Stimulated activated CD8-positive, alpha-beta memory T cell treated with anti-CD3 and anti-CD28 coated beads, Interleukin-4, amount 100 ng/mL, for 1 hour (primary cell): ENCODE measurements at places on chromosomes 2 and 18.

GRCh38 chr2:142582317-142582716 is 295.1 kb upstream of the KYNU start:
- DNase-seq, result no peak

DNA sequence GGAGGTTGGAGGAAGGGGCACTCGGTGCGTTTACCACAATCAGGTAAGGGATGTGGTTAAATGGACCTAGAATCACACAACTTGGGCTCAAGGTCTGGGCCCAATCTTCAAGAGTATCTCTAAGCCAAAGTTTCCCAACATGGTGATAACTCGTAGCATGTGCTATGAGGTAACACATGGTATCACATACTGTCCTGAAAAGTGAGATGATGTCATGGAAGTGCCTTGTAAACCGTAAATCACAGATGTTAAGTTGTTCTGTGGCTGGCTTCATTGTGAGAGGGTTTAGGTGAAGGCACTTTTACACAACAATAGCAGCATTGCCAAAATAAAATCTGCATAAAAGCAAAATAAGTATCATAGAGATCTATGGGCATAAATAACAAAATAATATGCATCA is 551.8 kb downstream of the PLCL1 start:
- no peak for DNase-seq

- no peak for DNase-seq
These were observed 29.6 kb upstream of the TTN start for GRCh38 chr2:178836807-178837206.

DNA sequence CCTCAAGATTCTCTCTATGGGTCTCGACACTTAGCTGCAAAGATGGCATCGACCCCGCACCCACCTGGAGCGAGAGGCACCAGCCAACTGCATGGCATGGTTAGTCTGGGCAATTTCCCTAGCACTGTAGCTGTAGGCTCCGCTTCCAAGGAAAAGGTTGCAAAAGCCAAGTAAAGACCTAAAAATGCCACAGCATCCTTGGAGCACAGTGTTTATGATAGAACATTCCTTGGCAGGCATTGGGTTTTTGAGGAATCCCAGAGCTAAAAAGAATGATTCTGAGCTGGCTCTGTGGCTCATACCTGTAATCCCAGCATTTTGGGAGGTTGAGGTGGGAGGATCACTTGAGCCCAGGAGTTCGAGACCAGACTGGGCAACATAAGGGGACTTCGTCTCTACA is 22.9 kb downstream of the QPCT start:
- DNase-seq, result no peak

DNA sequence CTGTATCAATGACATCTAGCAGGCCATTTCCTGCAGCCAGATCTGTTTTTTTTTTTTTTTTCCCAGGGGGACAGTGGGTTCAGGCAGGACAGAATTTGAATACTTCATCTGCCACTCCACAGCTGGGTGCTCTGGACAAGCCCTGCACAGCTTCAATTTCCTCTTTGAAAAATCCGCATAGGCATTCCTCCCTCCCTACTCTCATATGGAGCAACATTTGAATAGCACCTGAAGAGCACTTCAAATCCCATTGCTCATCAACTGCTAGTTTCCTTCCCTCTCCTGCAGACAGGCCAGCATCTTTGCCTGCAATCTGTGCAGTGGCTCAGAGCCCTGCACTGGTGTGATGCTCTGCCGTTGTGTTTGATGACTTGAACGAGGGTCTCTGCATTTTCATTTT is 326.3 kb downstream of the TSN start:
- no peak for DNase-seq

GRCh38 chr2:233934524-233934923 is 17.4 kb downstream of the TRPM8 start:
- DNase-seq, result no peak

- DNase-seq, result no peak
These were observed 2.2 kb upstream of the IL1RN start for GRCh38 chr2:113124984-113125855.

GRCh38 chr2:191714925-191715324 is 37.0 kb downstream of the NABP1 start:
- no peak for DNase-seq

- DNase-seq, result no peak
These were observed 218.3 kb upstream of the STK17B start for GRCh38 chr2:196389670-196390069.

GRCh38 chr2:218959141-218959731 is at the start of gene CDK5R2:
Gene CDK5R2, plus strand, starts transcription at chr2:218959666. Its CDS starts 155 bp downstream, at chr2:218959821.
- no peak for DNase-seq

DNA sequence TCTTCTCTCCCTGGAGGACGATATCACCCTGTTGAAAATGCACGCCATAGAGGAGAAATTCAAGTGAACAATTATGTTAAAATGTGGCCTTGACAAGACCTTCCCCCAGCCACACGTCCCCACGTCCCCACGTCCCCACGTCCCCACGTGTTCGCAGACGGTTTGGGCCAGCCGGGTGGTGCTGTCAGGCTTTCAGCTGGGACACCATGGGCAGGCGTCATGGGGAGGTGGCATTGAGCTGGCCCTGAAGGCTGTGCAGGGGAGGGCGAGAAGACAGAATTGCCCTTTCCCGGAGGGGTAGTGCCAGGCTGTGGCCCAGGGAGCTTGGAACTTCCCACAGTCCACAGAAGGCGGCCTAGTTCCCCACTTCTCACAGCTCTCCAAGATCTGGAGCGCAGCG is 240.7 kb upstream of the RAB6C start:
- no peak for DNase-seq

DNA sequence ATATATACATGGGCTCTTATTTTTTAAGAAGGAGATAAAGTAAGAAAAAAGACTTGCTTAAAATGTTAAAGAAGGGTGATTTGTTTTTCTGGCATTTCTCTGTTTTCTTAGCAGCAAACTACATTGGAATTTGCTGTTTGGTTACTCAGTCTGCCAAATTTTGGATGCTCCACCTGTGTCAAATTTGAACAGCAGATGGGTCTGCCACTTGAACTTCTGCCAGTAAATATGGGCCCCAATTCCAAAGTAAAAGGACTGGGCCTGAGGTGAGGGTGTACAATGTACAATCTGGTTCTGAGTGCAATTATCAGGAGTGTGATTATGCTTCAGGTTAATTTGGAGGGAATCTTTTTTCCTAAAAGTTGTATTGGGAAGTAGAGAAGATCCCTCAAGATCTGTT is 794.5 kb downstream of the DSC3 start:
- DNase-seq, result no peak

DNA sequence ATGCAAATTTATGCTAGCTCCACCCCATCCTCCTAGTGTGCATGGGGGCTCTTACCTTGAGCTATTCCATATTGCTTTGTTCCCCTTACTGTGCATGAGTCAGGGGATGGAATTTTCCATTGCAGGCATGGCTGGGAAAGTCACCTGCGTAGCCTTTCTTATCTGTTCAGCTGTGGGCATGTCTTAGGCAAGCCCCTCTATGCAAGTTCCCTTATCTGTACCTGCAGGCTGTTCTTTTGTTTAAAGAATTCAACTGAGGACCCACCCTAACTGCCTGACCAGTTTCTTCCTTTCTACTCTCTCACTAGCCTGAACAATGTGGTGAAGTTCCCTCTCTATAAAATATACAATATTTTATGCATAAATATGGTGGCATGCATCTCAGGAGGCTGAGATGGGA is 54.2 kb upstream of the CDCA7 start:
- DNase-seq, result no peak

- no peak for DNase-seq
These were observed 741.1 kb upstream of the SALL3 start for GRCh38 chr18:78238404-78239089.

GRCh38 chr2:216242365-216242764 is 129.9 kb downstream of the MARCHF4 start:
- DNase-seq, result no peak

DNA sequence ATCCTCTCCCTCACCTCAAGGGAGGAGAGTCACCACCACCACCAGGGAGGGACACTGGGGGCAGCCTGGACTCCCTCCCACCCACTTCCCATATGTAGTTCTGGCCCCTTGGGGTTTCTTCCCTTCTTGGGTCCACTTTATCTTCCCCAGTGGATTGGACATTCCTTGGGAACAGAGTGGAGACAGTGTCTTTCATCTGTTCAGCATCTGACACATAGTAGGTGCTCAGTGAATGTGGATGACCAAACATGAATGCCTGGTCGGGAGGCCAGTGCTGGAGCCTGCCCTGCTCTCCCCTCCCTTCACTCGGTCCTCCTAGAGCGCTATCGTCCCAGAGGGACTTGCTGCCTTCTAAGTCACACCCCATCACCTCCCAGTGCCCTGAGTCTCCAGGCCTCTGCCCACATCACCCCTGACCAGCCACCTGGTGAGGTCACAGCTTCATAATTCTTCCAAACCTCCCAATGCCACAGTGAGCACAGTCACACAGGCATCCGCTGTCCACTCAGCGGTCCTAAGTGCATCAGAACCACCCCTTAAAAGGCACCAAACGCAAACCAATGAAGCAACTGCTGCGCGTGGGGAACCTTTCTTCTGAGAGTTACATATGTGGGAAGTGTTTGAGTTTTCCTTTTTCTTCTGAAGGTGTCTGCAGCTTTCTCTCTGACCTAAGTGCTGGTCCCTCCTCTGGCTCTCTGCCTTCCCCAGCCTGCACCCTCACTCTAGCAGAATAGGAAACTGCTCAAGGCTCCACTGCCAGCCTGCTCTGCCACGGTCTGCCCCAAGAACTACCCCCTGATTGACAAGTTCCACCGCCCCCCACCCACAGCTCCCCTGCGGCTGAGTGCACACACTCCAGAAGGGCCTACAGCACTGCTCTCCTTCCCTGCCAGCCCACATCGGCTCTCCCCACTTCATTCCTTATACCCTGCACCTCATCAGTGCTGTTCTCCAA is 7.2 kb upstream of the SFXN5 start:
- no peak for DNase-seq

- DNase-seq, result no peak
These were observed 1.8 kb downstream of the PRKCE start for GRCh38 chr2:45653122-45653913.

DNA sequence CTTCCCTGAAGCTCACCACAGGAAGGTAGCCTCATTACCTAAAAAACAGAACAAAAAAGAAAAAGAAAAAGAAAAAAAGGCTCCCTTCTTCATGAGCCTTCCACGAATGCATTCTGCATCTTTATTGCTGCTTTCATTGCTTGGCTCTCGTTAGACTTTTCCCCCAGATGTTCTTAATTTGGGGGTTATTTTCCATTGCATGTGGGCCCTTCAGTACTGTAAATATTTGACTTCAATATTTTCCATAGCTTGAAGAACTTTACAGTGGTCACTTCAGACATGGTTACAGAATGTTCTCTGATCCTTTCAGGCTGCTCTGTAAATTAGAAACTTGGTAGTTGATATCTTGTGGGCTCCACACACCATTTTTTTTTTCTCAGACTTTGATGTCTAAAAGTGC is 65.6 kb upstream of the COPS8 start:
- DNase-seq, result no peak

- no peak for DNase-seq
These were observed 277.1 kb upstream of the CCDC68 start for GRCh38 chr18:55236150-55236931.

- DNase-seq, result no peak
These were observed 30.0 kb upstream of the RAB1A start for GRCh38 chr2:65159906-65160305.

GRCh38 chr2:71614976-71615766 is 161.8 kb downstream of the DYSF start:
- no peak for DNase-seq

DNA sequence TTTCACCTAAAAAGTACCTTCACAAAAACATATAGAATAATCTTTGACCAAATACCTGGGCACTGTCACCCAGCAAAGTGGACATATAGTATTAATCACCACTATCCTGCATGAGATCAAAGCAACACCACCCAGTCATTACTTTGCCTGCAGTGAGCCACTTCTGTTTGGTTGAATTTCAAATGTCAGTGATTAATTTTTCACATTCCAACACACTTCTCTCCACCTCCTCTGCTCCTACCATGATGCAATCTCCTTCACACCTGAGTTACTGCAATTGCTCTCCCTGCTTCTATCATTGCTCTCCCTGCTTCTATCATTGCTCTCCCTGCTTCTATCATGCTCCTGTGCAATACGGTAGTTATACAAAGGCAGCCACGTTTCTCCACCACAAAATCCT is 106.1 kb upstream of the NETO1 start:
- DNase-seq, result no peak

DNA sequence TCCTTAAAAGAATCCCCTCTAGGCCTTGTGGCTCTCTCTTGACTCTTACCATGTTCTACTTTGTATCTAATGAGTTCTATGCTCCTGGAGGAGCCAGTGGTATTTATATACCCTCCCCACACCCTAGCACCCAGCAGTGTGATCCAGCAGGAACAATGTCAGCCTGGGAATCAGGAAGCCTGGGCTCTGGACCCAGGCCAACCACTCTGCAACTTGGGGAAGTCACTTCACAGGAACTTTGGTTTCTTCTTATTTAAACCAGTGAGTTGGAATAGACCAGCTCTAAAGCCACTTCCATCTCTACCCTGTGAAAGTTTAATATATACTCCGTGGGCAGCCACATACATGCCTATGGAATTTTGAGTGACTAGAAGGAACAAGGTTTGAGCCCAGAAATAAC is 11.6 kb upstream of the SPTBN1 start:
- no peak for DNase-seq

DNA sequence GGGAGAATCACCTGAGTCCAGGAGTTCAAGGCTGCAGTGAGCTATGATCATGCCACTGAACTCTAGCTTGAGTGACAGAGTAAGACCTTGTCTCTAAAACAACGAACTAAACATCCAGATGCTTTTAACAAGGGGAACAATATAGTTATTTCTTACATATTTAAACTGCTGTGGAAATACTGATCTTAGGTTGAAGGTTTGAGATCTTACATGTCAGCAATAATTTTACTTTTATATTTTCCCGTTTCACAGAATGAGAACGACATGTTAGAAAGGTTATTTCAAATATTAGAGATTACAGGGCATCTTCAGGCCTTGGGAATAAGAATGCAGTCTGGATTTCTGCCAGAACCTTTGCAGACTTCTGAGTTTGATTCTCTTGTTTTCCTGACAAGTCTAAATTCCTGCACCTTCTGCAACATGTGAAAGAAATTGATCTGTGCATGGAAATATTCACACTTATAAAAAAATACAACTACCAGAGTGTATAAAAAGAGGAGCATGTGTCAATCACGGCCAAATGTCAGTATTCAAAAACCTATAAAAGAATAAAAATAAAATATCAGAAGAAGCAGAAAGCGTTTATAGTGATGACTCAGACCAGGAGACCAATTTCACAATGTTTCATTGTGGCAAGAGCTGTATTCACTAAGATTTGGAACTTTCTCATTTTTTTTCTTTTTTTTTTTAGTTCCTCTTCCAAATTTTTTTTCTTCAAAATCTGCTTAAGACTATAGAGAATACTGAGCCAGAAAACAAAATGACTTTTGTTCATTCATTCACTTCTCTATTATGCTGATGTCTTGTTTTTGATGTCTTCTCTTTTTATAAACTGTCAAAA is 29.6 kb downstream of the COLEC12 start:
- no peak for DNase-seq

GRCh38 chr18:9325716-9326115 is 8.9 kb upstream of the TWSG1 start:
- no peak for DNase-seq

GRCh38 chr18:21099442-21099841 is 12.2 kb downstream of the ROCK1 start:
- no peak for DNase-seq
